ENCODE measurements at places on chromosomes 3 and 15.

DNA sequence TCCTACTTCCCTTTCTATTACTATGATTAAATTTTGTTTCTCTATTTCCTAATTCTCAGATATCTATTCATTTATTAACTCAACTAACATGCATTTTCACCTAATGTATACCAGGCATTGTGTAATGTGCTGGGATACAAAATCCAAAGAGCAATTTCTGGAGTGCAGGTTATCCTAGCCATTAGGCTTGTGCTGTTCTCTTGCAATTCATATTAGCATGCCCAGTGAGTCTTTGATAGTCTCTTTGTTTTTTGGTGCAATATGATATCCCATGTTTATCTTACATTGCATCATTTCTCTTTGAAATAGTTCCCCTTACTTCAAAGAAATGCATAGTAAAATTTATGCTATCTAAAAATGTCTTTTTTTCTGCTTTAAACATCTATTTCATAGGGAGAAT, 13.9 kb upstream of the DPPA4 start:
- no peak for DNase-seq

DNA sequence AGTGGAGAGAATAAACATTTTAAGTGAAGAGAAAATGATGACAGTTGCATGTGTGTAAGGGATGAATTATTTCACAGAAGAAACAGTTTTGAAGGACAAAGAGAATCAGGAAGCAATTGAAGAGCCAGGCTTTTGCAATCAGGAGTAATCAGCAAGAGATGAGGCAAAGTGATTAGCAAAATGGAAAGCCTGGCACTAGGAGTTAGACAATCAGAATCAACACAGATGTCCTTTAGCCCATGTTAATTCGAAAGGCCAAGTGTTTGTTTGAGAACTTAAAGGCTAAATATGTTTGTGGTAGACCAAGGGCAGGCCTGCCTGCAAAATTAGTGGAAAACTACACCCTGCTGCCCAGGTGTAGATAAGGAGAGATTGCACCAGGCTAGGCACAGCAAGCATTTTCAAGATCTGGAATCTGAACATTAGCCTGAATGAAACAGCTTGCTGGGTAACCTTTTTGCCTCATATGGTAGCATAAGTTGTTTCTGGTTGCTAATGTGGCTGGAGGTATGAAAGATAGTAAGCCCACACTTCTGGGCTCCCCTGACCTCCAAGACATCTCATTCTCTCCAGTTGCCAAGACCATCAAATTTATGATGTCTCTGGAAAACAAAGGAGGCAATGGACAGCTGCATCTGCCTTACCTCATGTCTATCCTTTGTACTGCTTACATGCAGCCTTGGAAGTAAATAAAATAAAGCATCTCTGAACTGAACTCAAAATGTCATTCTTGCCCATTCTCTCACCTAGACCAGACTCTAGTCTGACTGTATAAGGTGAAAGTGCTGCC, 22.0 kb upstream of the LEKR1 start:
- DNase-seq: no peak

- no peak for DNase-seq
Observed at GRCh38 chr3:8954938-8955763, 8.1 kb downstream of the RAD18 start.

DNA sequence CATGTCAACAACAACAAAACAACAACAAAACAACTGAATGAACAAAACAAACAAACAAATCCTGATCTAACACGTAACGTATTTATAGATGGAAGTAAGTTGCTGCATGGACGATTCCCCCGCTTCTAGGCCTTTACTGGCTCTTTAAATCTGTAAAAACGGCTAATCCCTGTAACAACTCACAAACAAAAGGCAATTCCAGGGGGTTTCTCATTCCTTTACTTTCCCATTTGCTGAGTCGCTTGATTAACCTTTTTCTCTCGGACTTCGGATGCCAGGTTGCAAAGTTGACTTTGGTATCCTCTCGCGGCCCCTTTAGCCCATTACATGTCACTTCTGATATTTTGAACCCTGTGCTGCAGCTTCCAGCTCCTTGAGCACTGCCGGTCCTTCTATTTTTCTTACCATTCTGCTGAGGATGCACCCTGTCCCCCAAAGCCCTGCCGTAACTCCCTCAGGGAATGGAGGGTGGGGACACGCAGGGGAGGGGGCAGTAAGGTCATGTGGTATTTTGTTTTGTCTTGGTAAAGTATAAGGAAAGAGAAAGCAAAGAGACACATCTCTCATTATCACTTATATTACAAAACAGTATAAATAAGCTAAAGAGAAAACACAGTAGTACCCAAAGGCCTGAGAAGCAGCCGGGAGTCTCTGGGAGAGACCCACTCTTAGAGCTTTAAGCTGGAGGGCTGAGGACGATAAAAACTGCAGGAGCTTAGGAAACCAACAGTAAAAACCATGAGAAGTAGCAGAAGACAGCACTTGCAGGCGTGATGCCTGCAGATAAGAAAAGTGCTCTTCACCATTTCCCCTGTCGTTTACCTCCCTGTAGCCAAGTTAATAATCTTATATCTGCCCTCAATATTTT, 457.8 kb upstream of the ZNF717 start:
- DNase-seq: no peak

- no peak for DNase-seq
Observed at GRCh38 chr3:114758831-114759699, 388.0 kb downstream of the ZBTB20 start.

- DNase-seq: no peak
Observed at GRCh38 chr3:152738656-152739055, 96.3 kb upstream of the P2RY1 start.

DNA sequence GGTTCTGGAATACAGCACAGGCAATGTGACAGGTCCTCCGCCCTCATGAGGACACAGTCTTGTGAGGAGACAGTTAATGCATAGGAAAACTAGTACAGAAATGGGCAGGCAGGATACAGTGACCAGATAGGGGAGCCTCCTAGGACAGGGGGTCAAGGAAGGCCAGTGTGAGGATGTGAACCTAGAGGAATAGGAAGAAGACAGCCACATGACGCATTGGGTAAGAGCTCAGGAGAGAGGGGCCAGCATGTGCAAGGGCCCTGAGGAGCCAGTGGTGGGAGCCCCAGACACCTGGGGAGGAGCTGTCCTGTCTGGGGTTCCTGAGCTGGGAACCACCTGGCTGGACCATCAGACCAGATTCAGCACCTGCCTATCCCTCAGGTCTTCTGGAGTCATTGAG, 15.6 kb downstream of the IRAK2 start:
- no peak for DNase-seq

GRCh38 chr3:10322352-10322710, 1.4 kb upstream of the SEC13 start:
- no peak for DNase-seq

- DNase-seq: no peak
Observed at GRCh38 chr3:151377768-151378385, 6.7 kb downstream of the P2RY12 start.

DNA sequence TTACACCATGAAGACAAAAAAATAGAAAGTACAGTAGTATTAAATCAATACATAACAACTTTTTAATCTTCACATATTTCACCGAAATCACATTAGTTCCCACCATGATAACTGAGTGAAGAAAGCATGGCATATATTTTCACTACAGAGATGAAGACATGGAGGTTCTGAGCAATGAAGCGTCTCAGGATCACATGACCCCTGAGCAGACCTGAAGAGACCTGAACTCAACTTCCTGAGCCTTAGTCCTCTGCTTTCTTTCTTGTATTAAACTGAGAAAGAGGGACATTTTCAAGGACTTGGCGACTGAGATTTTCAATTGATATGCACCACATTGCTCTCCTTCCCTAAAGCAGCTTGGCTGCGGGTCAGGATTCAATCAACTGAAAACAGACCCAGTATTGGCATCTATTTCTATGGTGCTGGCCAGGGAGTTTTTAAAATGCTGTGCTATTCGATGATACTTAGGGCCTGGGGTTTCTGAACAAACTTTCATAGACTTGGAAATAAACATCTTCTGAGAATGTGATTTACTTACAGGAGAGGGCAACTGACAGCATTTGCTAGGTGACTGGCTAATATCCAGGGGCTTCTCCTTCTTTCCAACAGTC, 165.1 kb downstream of the LSAMP start:
- no peak for DNase-seq

GRCh38 chr3:83460052-83460451, 1498.7 kb upstream of the CADM2 start:
- no peak for DNase-seq

DNA sequence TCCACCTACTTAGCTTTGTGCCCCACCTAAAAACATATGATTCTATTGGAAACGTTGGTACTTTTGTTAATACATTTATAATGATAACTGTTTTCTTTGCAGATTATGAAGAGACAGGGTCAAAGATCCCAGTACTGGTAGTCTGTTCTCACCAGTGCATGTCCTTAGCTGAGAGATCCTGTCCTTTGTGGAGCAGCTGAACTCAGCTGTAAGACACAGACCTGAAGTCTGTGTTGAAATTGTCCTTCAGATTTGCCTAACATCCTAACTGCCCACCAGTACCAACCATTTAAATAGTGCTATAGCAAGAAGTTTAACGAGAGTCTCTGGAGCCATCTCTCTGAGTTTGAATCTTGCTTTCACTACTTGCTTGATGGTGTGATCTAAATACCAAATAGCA, 398.7 kb downstream of the FEZF2 start:
- no peak for DNase-seq

DNA sequence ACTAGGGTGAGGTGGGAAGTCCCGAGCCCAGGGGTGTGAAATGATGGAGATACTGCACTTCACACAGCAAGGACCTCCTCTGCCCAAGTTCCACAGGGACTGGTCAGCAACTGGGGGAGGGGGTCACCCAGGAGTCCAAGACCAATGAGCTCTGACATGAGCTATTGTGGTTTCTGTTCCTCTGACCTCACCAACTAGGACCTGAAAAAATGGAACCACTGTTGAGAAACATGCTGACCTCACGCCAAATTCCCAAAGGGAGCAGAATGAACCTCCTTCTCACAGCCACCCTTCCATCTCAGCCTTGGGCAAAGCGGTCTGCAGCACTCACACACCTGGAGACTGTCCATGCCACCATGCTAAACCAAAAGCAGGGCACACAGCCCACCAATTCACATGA, 69.3 kb downstream of the LRIG1 start:
- no peak for DNase-seq

Measured in stimulated activated CD8-positive, alpha-beta memory T cell treated with anti-CD3 and anti-CD28 coated beads, Interleukin-4, amount 100 ng/mL, for 4 hours (primary cell).